ENCODE measurements at places on chromosomes 3 and 15. TPM values are rescaled to one million over a fixed set of nuclear protein-coding genes. Genes with fewer than 3 reads are reported as not detected.

Gene CCDC54
- not detected for total RNA-seq

Gene ROPN1
- total RNA-seq: not detected

Gene PRRT3
- 1.2 TPM for total RNA-seq

Gene CAMK1
- 16.4 TPM for total RNA-seq

Gene PRTG
- total RNA-seq: 8.6 TPM

Gene PLSCR5
- total RNA-seq: not detected

Gene SI
- total RNA-seq: not detected

Gene PCBP4
- total RNA-seq: 15.1 TPM
